Activated T-helper 1 cell treated with Interleukin-2 at 50 U/mL for 16 hours (primary cell): ENCODE measurements at places on chromosomes 7 and 10.

- no peak for DNase-seq
Measured at GRCh38 chr10:100528123-100528886, 1.4 kb downstream of the NDUFB8 start.

DNA sequence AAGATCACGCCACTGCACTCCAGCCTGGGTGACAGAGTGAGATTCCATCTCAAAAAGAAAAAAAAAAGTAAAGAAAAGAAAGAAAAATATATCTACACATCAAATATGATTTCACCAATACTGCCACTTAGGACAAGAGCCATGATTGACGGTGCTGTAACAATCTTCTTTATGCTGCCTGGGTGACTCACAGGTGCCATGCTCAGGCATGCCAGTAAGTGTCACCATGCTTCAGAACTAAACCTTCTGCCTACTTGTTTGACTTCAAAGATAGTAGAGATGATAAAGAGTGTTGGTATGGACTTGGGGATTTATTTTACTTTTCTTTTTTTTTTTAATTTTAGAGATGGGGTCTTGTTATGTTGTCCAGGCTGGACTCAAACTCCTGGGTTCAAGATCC is 33.6 kb upstream of the DNMBP start:
- no peak for DNase-seq

GRCh38 chr7:44096326-44096881 is 7.7 kb upstream of the AEBP1 start:
- DNase-seq, result no peak

DNA sequence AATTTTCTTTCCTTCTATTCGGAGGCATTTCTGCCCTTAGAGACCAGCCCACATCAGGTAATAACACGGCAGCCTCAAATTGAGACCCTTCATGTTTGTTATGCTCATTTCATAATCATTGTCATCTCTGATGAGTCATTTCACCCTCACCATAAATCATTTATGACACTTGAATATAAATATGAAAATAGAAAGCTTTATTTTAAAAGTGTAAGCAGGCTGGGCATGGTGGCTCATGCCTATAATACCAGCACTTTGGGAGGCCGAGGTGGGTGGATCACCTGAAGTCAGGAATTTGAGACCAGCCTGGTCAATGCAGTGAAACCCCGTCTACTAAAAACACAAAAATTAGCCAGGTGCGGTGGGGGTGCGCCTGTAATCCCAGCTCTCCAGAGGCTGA is 57.4 kb upstream of the EGFR start:
- no peak for DNase-seq

- no peak for DNase-seq
Measured at GRCh38 chr7:3927446-3928110, 626.5 kb downstream of the SDK1 start.

DNA sequence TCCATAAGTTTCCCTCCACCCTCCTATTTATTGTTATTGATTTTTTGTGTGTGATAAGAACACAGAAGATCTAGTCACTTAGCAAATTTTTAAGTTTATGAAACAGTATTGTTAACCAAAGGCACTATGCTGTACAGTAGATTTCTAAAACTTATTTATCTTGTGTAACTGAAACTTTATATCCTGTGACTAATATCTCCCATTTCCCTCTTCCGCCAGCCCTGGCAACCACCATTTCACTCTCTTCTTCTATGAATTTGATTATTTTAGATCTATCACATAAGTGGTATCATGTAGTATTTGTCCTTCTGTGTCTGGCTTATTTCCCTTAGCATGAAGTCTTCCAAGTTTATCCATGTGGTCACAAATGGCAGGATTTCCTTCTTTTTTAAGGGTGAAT is 144.3 kb upstream of the INHBA start:
- no peak for DNase-seq

DNA sequence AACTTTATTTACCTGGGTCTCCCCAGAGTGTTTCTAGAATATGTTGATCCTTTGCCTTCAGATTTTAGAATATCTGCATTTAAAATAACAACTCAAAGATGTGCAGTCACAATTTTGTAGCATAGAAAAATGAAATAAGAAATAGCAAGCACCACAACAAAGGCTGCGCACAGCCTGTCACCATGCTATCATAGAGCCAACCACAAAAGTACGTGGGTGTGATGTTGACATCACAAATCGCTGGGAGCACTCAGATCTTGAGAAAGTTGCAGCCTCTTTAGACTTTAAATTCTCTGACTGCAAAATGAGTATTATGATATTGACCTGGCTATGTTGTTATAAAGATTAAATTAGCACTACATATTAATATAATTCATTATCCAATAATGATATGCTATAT is 177.9 kb downstream of the TNS3 start:
- DNase-seq, result no peak

GRCh38 chr7:156892081-156892800 is 742 bp downstream of the LMBR1 start:
- peak; percentile 41 for DNase-seq

DNA sequence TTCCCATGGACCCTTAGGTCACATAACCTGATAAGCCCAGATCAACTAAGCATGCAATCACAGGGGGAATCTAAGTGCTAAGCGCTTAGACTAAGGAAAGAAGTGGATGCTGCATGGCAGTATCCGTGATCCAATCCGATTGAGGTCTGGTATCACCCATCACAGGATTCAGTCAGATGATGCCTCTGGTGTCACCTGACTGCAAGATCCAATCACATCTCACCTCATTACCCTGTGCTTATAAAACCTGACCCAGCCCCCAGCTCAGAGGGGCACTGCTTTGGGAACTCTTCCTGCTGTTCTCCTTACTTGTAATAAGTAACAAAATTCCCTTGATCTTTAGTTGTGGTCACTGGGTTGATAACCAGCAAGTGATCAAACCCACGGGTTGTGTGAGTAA is 84.7 kb upstream of the TMEM168 start:
- DNase-seq, result no peak

- DNase-seq, result no peak
Measured at GRCh38 chr7:49297958-49298357, 373.6 kb downstream of the CDC14C start.

DNA sequence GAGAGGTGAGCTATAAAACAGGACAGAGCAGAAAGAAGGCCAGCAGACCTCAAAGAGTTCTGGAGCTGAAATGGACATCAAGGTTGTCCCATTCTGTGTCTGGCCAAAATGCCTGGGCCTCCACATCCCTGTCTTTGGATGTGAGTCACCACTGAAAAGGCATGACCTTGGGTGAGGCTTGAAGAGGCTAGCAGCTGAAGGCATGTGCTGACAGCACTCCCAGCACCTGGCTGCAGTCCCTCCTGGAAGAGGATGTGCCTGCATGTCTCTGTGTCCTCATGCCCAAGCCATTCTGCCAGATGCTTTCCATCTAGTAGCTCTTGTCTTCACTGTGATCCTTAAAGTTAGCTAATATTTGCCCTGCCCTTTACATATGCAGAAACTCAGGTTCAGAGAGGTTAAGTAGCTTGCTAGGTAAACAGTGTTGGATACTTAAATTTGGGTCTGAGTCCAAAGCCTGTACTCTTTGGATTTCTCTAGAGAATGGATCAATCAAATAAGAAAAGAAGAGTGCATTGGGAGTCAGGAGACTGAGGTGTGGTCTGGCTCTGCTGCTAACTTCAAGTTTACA is 35.8 kb downstream of the HECW1 start:
- no peak for DNase-seq

DNA sequence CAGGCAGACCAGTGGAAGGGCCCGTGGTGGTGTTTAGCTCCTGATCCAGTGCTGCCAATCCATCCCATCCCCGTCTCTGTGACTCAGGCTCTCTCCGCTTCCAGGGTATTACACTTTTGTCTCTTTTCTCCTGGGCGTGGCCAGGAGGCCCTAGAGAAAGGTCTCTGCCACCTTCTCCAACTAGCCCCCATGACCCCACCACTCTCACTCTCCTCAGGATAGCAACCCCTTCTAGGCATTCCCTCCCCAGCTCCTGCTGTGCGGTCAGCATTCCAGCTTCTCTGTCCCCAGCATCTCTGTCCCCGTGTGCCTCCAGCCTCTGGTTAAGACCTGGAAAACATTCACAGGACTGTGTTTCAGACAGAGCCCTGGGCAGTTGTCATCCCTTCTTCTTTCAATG is 36.2 kb upstream of the R3HCC1L start:
- no peak for DNase-seq

DNA sequence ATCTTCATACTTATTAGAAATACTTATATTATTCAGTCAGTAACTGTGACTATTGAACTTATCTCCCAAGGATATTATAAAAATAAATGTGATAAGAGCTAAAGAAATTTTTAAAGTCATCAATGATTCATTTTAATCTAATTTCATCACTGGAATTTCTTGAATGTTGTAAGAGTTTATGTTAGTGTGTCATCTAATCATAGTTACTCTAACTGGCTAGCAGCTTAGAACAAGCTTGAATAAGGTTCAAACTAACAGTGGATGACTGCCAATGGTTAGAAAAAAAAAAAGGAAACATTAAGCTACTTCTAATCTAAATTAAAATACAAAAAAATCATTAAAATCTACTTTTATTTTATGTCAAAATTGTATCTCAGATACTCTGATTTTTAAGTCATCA is 1066.3 kb downstream of the CNTNAP2 start:
- DNase-seq, result no peak

DNA sequence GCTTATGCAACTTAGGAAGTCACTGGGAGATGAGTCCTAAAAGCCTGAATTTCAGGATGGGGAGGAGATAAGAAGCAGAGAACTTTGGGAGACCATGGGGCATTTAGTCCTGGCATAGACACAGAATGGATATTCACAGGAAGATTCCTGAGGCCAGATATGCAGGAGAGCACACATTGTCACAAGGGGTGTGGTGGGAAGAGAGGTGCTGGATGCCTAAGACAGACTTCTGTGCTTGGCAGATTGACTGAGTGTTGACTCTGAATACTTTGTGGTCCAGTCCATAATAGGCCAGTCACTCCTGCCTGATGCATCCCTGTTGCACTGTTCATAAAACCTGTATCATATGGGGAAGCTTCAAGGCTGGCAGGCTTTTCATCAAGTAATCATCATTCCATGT is 18.5 kb downstream of the SRI start:
- no peak for DNase-seq

DNA sequence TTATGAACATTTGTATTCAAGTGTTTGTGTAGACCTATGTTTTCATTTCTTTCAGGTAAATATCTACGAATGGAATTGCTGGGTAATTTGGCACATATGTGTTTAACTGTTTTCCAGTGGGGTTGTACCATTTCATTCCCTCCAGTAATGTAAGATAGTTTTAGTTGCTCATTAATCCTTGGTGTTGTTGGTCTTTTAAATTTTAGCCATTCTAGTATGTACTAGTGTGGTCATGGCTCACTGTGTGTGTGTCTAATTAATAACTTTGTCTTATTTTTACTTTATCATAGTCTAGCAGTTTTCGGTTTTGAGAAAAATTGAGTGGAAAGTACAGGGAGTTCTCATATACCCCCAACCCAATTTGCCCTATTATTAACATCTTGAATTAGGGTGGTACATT is 278.8 kb downstream of the CAMK1D start:
- DNase-seq, result no peak

- DNase-seq, result no peak
Measured at GRCh38 chr7:11021468-11021867, 47.8 kb downstream of the PHF14 start.

GRCh38 chr7:134028853-134029252 is 98.3 kb upstream of the LRGUK start:
- no peak for DNase-seq

DNA sequence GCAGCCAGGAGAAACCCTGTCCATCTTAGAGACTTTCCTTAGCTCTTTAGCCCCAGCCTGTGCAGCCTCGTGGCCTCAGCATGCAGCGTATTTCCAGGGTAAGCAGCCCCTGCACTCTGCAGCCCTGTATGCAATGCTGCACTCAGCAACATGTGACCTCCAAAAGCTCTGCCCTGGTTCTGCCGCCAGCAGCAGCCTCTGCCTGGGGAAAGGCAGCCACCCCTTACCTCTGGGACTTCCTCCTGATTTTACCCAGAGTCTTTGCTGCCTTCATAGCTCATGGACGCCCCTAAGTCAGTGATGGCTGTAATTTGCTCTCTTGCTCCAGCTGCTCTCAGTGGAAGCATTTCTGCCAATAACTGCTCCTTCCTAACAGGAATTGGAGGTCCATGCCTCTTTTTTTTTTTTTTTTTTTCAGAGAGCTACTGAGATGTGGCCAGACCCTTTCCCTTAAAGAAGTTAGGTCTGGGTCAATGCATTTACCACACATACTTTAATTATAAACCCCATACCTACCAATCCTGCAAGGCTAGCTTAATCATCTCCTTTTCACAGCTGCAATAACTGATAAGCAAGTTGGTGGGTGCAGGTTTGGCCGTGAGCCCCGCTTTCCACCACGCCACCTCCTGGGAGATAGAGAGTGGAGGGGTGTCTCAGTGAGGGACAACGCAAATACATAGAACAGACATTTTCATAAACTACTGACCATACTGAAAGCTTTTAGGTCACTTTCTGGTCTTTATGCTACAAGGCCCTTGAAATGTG is 71.7 kb downstream of the RAMP3 start:
- no peak for DNase-seq

DNA sequence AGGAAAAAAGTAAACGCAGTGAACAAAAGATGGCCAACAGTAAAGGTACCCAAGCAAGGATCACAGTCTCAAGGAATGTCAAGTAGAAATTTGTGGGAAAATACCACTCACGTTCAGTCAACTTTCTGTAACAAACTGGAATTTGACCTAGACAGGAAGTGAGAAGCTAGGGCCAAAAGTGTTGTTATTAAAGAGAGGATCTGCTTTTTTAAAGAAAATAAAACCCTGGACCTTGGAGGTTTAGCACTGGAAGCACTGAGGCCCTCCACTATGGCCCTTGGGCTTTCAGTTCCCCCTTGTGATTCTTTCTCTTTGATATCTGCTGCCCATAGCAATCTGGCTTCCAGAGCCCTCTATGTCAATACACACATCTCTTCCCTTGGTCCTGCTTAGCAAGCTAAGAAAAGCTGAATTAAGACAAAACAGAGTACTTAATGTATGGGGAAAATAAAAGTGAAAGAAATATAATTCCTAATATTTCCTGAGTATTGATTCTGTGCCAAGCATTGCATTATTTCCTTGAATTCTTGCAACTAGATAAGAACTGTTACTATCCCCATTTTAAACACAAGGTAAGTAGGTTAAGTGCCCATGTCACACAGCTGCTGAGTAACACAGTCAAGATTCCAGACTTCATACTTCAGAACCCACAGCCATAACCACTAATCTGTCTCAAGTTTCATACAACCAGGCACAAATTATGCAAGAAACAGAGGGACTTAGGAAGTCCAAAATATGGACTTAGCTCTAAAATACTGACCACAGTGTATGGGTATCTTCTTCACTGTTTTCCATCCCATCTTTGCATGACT is 2.6 kb upstream of the ZNF438 start:
- no peak for DNase-seq

GRCh38 chr7:50795831-50796230 is 13.1 kb upstream of the GRB10 start:
- DNase-seq, result no peak

- DNase-seq, result no peak
Measured at GRCh38 chr10:9608602-9609001, 1409.1 kb upstream of the CELF2 start.

DNA sequence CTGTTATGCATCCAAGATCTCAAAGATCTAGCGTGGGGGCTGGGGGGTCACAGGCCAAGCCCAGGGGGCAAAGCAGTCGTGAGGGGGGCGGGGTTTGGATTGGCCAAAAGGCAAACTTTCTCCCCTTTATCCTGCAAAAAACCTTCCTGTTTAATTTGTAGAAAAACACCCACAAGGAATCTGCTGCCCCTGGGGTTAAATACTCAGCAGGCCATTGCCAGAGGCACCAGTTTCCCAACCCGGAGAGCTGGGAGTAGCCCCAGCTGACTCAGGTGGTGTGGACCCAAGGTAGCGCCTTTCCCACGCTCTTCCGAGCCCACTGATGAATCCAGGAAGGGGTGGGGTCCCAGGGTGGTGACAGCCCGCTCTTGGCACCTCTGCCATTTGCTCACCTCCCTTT is 21.4 kb downstream of the KCP start:
- DNase-seq, result no peak
